D721Med (cell line): ENCODE measurements at places on chromosomes 4 and X.

GRCh38 chr4:175540151-175540550 lies 271.9 kb downstream of the GPM6A start:
- DNase-seq, result no peak

- no peak for DNase-seq
Observed at GRCh38 chrX:154441984-154442707, 1.8 kb upstream of the FAM50A start.

- DNase-seq, result no peak
Observed at GRCh38 chr4:27350161-27350560, 489.5 kb downstream of the STIM2 start.

- no peak for DNase-seq
Observed at GRCh38 chrX:1025413-1025812, 187.0 kb downstream of the CRLF2 start.

DNA sequence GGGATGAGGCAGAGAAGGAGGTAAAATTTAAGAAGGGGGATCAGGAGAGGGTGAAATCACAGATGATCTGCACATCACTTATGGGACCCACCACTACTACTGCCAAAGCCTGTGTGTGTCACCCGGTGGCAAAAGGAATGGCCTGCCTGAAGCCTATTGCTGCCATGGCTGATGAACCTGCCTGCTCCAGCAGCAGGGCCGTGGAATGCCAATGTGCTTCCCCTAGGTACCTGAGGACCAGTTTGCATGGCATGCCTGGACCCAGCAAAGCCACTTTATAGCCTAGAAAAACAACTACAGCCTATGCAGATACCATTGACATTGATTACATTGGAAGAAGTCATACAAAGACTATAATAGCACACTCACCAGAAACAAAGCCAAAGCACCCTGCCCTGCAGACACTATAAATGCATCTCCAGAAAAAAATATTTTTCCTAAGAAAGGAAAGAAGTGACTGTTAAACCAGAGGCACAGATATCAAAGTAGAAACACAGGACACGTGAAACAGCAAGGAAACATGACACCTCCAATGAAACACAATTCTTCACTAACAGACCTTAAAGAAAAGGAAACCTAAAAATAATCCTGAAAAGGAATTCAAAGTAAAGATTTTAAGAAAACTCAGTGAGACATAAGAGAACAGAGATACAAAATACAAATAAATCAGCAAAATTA lies 680.7 kb upstream of the GRID2 start:
- no peak for DNase-seq

GRCh38 chr4:67762086-67762485 lies 7.9 kb upstream of the GNRHR start:
- no peak for DNase-seq

DNA sequence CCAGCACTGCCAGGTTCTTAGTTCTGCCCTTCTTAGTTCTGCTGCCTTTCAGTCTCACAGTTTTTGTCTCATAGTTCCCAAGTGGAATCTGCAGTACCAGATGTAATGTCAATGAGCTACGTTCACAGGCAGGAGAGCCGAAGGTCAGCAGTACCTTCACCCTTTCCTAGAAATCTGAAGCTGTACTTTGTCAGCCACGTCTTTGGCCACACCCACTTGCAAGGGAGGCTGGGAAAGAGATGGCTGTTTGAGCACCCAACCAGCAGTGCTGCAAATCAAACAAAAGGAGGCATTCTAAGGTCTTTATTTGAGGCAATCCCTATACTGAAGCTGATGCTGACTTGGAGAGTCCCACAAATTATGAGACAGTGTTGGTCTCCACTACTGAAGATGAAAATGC lies 199.1 kb upstream of the NPY2R start:
- DNase-seq, result no peak

DNA sequence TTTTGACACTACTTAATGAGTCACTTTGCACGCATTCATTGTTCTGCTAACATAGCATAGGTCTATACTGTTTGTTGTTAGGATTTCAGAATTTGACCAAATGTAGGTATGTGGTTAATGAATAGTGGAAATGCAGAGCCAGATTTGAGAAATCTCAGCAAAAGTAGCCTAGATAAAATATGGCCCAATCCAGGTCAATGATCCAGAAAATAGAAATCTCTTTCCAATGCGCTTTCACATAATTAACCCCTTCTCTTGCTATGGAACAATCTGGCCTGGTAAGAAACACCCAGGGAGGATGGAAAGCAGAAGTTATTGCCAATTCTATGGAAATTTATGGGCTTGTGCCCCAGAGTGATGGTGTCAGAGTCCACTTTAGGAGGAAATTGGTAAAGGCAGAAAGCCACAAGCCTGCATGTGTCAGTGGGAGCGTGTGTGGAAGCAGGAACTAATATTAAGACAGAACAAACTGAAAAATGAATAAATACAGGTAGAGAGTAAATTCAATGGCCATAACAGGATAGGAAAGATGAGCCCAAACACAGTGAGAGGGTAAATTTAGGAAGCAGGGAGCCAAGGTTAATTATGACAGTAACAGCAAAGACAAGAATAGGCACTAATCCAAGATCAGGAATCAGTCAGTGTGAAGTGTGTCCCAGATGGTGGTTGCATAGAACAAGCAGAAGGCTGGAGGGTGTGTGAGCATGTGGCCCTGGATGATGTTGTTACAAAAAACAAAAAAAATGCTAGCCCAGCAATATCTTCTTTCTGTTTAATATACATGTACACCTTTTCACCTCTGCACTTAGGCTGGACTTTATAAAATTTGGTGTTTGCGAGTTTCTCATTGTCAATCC lies 102.9 kb downstream of the SYTL5 start:
- DNase-seq, result no peak

DNA sequence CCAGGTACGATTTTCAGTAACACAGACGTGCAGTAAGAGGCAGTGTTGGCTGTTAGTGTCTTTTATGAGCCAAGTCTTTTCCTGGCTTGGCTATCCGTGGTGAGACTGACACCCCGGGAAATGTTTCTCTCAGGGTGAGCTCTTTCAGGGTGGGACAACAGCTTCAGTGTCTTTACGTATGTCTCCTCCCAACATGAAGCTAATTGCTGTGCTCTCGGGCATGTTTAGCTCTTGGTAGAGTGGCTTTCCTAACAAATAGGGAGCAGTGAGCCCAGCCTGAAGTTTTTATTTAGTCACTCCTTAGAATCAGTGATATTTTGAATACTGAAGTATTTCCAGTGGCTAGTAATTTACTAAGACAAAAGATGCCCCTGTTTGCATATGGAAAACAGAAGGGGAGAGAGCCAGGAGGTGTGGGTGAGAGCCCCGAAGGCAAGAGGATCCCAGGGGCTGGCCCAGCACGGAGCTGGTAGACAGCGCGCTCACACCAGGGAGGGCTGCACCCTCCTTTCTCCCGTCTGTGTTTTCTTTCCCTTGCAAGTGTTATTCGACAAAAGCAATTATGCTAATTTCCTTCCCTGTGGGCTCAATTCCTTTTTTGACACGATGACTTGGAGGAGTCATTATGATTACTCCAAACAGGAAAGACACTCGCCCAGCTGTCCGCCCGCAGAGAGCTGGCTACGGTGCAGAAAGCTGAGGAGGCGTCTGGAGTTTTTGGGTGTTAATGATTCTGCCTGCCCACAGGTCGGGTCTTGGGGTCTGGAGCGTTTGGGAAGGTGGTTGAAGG lies 47.7 kb downstream of the PDGFRA start:
- DNase-seq, result no peak

- no peak for DNase-seq
Observed at GRCh38 chr4:21469438-21470300, 478.9 kb downstream of the KCNIP4 start.

DNA sequence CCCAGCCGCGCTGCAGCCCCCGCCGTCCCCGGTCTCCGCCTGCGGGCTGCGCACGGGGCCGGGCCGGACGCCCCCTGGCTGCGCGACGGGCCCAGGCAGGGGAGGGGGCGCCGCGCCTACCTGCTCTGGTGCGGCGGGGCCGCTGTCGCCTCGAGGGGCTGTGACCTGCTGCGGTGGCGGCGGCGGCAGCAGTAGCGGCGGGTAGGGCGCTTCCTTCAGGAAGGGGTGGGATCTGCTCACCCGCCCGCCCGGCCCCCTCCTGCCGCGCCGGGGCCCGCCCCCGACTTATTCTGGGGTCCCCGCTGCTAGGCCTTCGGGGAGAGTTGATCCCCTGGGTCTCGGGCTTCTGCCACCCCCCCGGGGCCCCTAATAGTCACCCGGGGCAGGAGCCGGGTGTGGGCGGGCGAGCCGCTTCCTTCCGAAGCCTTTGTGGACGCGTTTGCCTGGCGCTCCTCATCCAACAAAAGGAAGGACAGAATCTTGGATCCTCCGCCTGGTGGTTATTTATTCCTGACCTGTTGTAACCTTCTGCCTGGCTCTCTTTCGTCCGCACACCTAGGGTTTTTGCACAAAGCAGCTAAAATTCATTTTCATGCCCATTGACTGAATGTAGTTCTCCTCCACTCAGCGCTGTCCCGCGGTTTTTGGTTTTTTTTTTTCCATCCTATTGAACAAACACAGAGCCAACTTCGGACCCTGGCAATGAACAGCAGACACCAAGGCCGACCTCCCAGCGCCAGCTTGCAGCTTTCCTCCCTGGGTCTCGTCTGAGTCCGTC lies at the start of gene TMEM150C:
Gene TMEM150C (minus strand): TSS at position 203 of the 778 bp plus-strand sequence. CDS start 57,331 bp downstream, outside the sequence.
- peak; percentile 49 for DNase-seq

GRCh38 chr4:71549516-71550160 lies 210.8 kb downstream of the SLC4A4 start:
- DNase-seq, result no peak

GRCh38 chrX:137482136-137482535 lies 83.8 kb upstream of the ZIC3 start:
- DNase-seq, result no peak

- no peak for DNase-seq
Observed at GRCh38 chr4:6278801-6279197, 9.1 kb downstream of the WFS1 start.

GRCh38 chr4:138235419-138235952 lies 6.7 kb downstream of the SLC7A11 start:
- DNase-seq, result no peak

GRCh38 chr4:2276581-2277325 lies 14.8 kb upstream of the MXD4 start:
- DNase-seq, result no peak

GRCh38 chrX:97524997-97525396 lies 641.3 kb downstream of the RPA4 start:
- no peak for DNase-seq

GRCh38 chrX:118560489-118560888 lies 64.9 kb downstream of the DOCK11 start:
- no peak for DNase-seq

DNA sequence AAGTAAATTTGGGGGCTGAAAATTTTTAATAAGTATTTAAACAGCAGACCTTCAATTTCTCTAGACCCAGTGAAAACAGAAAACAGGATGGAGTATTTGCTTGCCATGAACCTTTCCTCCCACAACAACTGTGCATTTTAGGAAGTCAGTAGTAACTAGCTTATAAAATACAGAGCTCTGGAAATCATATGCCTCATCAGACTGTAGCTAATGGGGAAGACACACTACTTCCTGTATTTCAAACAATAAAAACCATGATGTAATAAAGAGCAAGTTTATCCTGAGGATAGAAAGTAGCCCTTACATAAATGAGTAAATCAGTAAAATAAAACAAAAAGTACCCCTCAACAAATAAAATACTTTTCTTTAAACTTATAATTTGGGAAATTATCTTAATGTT lies 280.1 kb upstream of the ZFP42 start:
- no peak for DNase-seq

- DNase-seq, result no peak
Observed at GRCh38 chr4:67048530-67048929, 496.8 kb downstream of the CENPC start.

- no peak for DNase-seq
Observed at GRCh38 chr4:94947681-94948108, 189.9 kb downstream of the BMPR1B start.

GRCh38 chr4:3407930-3408792 lies 33.6 kb upstream of the HGFAC start:
- no peak for DNase-seq

DNA sequence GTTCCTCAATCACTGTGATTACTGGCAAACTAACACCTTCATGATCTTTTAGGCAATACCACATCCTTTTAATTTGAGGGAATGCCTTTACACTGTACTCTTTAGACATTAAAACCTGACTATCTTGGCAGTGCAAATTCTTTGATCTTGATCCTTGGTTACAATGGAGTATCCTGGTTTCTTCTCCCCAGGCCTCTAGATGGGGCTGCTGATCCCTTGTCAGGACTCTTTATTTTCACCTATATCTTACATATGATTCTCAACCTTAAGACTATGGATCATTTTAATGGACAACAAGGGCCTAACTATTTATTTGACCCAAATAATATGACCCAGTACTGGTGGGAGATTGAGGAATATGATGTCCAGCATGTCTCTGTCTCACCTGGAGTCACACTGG lies 1005.5 kb upstream of the INTU start:
- DNase-seq, result no peak

DNA sequence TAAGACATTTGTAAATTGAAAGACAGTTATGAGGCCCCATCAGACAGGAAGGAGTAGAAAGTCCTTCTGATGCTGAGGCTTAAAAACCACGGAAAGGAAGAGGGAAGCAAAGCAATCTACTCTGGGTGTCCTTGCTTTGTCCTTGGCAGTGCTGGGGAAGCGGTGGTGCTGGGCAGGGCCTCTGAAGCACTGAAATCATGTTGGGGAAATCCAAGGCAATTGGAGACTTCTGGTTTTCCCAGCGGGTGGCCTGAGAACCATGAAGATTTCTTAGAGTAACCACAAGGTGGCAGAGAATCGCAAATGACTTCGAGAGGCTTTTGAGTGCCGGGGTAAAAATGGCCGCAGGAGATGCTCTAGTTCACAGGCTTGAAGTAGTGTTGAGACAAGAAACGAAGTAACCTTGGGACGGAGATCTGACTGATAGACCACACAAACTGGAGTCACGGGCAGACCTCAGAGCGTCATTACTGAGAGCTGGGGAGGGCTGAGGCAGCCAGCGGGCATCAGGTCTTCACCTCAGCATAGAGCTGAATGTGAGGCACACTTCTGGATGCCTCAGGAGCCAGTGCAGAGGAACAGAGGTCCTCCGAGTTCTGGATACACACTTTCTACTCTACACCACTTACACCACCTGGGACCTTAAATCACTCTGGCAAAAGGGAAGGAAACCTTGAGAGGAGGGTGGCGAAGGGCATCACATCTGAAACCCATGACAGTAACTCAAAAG lies 130.7 kb upstream of the GPRIN3 start:
- DNase-seq, result no peak

GRCh38 chr4:163895378-163896005 lies 401.0 kb downstream of the TMA16 start:
- no peak for DNase-seq

- DNase-seq, result no peak
Observed at GRCh38 chr4:140289486-140289885, 84.0 kb upstream of the SCOC start.
